Dorsolateral prefrontal cortex (tissue), 122 donors: ENCODE measurements at places on chromosomes 7 and 10.

GRCh38 chr10:17062009-17062408, 67.6 kb downstream of the CUBN start:
- no peak for DNase-seq

GRCh38 chr10:11898033-11898371, 74.8 kb downstream of the PROSER2 start:
- DNase-seq = no peak

- no peak for DNase-seq
These were observed 157.3 kb downstream of the TMEM178B start for GRCh38 chr7:141231018-141231792.

- no peak for DNase-seq
These were observed 104.7 kb upstream of the IKZF1 start for GRCh38 chr7:50199824-50200223.

- DNase-seq = no peak
These were observed 6.7 kb upstream of the GSDME start for GRCh38 chr7:24764011-24764410.

DNA sequence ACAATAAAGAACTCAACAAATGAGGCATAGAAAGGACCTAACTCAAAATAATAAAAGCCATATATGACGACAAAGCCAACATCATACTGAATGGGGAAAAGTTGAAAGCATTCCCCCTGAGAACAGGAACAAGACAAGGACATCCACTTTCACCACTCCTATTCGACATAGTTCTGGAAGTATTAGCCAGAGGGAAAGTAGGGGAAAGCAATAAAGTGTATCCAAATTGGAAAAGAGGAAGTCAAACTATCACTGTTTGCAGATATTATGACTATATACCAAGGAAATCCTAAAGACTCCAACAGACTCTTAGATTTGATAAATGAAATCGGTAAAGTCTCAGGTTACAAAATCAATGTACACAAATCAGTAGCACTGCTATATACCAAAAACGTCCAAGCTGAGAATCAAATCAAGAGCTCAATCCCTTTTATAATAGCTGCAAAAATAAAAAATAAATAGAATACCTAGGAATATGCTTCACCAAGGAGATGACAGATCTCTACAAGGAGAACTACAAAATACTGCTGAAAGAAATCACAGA, 4.8 kb downstream of the ANXA7 start:
- DNase-seq = no peak

GRCh38 chr7:95865716-95866371, 93.5 kb downstream of the DYNC1I1 start:
- DNase-seq = no peak

DNA sequence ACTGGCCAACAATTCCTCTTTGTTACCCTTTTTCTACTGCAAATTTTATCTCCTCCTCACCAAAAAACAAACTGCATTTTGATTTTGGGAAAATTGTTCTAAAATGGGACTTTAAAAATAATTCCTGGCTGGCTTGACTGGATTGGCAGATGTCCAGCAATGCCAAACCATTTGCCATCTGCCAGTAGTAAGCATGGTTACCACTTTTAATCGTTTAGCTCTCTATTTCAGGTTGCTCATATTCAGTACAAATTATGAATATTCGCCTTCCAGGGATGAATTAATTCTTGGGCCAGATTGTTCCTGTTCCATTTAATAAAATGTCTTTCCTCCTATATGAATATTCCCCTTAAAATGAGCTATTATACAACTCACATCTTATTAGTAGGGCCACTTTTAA, 35.7 kb downstream of the SMNDC1 start:
- DNase-seq = no peak

DNA sequence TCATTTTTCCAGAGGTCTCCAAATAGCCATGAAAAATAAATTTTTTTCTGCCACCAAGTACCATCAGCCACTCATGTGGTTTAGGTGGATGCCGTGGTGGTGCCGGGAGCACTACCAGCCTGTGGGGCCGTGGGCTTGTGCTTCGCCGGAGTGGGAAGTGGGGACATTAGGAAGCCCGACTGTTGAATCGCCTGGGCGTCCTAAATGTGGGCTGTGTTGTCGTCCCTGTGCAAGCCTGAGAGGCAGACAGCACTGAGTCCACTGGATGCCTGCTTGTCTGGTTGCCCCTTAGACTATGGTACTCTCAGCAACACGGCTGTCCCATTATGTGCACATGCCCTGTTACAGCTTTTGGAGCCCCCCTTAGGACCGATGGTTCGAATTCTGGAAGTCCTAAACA, 59.9 kb downstream of the MGMT start:
- DNase-seq = no peak

GRCh38 chr10:36170943-36171501, 528.9 kb upstream of the FZD8 start:
- DNase-seq = no peak

GRCh38 chr7:83468251-83468739, 180.6 kb downstream of the SEMA3E start:
- peak; percentile 47 for DNase-seq

DNA sequence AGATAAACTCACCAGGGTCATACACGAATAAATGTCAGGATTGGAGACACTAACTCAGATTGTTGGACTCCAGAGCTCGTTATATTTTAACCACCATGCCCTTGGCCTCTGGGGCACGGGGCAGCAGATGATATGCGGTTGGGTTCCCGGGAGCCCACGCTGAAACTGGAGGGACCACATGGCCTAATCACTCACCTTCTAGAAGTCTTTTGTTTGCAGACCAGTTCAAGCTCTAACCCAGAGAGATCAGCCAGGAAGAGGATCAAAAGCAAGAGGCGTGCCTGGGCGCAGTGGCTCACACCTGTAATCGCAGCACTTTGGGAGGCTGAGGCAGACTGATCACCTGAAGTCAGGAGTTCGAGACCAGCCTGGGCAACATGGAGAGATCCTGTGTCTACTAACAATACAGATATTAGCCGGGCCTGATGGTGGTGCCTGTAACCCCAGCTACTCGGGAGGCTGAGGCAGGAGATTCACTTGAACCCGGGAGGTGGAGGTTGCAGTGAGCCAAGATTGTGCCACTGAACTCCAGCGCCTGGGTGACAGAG, 42.6 kb upstream of the ECHDC3 start:
- no peak for DNase-seq

DNA sequence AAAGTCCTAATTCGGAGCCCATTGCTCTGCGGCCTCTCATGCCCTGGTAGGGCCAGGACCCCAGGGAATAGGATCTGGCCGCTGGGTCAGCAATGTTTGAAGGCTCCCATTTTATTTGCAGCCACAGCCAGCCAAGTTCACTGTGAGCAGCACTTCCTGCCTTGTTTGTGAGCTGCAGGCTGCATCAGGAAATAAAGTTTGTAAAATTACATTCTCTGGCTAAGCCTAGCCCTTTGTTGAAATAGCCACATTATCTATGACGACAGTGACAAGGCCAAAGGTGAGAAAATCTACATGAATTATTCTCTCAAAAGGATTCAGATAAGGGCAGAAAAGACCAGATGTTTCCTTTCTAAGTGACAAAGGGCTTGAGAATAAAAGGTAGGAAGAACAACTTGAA, 23.7 kb upstream of the ITGB1 start:
- DNase-seq = no peak

- DNase-seq = no peak
These were observed 434.1 kb downstream of the DNAJB9 start for GRCh38 chr7:109003742-109004141.

DNA sequence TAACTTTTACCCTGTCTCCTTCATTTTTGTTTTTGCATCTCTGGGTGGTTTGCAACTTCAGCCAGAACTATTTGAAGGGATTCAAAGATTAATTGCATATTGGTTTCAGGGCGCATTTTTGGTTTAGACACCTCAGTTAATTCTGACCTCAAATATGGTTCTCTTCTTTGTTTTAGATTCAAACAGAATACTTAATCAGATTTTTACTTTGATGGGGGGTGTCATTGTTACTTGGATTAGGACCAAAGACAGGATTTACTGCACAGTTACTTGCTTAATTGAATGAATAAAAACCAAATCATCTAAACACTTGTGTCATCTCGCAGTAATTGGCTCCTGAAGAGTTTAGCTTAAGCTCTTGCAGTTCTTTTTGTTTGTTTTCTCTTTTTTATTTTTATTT, 100.9 kb downstream of the PHTF2 start:
- no peak for DNase-seq

DNA sequence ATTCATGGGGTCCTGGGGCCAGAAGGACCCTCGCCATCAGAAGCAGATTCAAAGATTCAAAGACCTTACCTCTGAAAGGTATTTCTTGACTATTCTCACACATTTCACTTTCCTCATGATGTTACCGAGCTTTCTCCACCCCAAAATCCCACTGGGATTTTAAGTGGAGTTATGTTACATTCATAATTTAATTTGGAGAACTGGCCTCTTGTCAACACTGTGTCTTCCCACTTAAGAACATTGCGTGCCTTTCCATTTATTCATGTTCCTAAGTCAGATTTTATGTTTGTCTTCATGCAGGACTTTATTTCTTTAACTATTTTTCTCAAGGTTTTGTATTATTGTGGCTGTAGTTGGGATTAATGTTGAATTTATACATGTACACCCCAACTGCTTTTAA, 123.5 kb upstream of the BMPER start:
- DNase-seq = no peak

DNA sequence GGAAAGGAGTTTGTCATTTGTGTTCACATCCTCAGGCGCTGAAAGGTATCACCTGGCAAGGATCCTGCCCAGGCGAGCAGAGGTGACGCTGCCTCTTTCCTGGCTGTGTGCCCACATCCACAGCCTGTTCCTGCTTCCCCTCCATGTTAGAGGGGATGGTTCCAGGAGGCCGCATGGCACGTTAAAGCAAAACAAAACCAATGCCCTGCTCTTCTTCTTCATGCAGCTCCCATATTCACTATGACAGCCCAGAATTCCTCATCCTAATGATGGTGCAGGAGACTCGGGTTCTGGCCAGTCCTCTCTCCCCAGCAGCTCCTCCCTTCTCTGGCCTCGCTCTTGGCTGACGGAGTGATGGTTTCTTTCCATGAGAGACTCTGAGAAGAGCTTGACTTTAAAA, 678.5 kb upstream of the ANKRD30A start:
- no peak for DNase-seq

- DNase-seq = no peak
These were observed 257.7 kb downstream of the ACTR3B start for GRCh38 chr7:153017223-153017622.

DNA sequence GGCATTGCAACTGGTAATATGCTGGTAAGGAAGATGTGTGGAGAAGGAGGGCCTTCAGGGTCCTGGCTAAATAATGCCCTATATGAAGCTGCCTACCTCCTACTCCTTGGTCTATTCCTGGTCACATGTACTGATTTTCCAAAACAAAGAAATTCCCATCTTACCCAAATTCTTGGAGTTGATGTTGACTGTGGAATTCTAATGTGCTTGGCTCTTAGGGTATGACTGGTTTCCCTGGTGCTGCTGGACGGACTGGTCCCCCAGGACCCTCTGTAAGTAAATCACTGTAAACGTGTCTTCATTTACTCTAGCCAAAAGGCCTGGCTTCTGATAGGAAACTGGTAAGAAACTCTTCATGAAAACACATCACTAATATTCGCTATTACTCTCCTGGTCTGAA, 27.0 kb downstream of the COL1A2 start:
- DNase-seq = no peak

DNA sequence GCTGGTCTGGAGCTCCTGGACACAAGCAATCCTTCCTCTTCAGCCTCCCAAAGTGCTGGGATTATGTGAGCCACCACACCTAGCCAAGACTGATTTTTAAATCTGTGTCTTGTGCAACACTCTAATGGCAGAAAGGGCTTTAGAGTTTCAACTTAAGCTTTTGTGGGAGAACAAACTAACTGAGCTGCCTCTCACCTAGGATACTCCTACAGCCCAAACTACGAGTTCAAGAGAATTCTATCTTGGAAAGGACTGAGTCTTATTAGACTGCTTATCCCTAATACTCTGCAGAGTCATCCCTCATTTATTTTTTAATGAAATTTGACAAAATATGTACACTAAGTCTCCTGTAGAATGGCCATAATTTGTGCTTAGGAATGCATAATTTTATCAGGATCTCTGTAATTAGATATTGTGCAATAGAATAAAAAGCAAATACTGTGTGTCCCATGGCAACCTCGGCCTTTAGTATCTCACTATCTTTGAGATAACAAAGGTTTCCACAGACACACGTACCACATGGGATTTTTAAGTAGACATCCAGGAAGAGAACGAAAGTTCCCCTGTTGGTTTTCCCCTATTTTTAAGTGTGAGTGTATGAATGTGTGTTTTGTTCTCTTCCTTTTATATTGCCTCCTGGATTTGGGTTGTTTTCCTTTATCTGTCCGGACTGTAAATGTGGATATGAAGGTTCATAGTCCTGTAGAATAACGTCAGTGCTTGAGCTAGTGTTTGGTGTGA, 199.4 kb upstream of the TCF7L2 start:
- no peak for DNase-seq

- no peak for DNase-seq
These were observed 533.4 kb upstream of the SEMA3D start for GRCh38 chr7:85719981-85720953.

DNA sequence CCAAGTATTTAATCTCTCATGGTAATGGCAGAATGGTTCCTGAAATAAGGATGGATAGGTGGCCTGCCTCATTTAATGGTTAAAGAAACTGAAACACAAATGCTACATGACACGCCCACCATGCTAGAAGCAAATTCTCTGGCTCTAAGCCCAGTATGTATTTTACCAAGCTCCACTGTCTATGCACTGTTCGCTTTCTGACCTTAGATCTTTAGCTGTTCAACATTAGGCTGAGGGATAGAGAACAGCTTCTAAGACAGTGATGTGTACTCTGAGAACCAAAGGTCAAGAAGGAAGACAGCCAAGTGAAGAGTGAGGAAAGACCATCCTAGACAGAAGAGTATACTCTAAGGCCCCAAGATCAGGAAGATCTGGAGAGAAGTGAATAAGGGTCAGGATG, 26.6 kb downstream of the FAM3C start:
- no peak for DNase-seq

- DNase-seq = no peak
These were observed 635.1 kb upstream of the SEMA3D start for GRCh38 chr7:85821926-85822325.

GRCh38 chr7:102004848-102005247, 187.4 kb downstream of the CUX1 start:
- no peak for DNase-seq

- DNase-seq = no peak
These were observed 88.2 kb downstream of the CD36 start for GRCh38 chr7:80726666-80727065.

- DNase-seq = no peak
These were observed 36.7 kb downstream of the ARHGAP22 start for GRCh38 chr10:48568131-48568530.

- DNase-seq = no peak
These were observed 180.7 kb downstream of the PCDH15 start for GRCh38 chr10:54620352-54620751.

DNA sequence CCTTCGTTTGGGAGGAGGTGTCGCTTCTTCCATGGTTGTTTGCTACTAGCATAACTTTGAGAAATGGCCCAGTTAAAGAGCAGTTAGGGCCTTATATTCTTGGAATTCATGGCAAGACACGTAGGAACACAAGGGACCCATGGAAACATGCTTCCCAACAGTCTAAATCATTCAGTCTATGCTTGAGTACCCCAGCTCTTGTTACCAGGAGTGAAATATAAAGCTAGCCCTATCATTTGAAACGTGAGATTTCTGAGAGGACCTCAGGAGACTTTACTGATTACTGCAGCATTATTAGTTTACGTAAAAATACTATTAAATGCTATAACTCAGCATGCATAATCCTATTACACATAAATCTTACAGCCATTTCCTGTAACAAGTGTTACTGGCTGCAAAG, 328.6 kb upstream of the CDC14C start:
- no peak for DNase-seq
